CD4-positive, alpha-beta T cell treated with Interleukin-21 for 1 hour (primary cell): ENCODE measurements at places on chromosomes 1 and 21.

GRCh38 chr1:99279525-99279924 is 15.2 kb downstream of the PLPPR4 start:
- DNase-seq: no peak

- no peak for DNase-seq
Observed at GRCh38 chr1:232875536-232875935, 70.3 kb downstream of the MAP10 start.

- DNase-seq: no peak
Observed at GRCh38 chr1:98333406-98333805, 328.1 kb upstream of the SNX7 start.

GRCh38 chr1:221522529-221522940 is 219.4 kb downstream of the DUSP10 start:
- DNase-seq: no peak
